Neural crest cell (in vitro differentiated cells): ENCODE measurements at places on chromosomes 12 and 14. TPM values are rescaled to one million over a fixed set of nuclear protein-coding genes. Genes with fewer than 3 reads are reported as not detected.
A peak's percentile ranks its signal among the peaks of the same experiment; 100 is the strongest.

Gene JDP2
- total RNA-seq: 2.6 and 4.7 TPM in 2 replicates

Gene FOXN4
- 1.3 and 1.7 TPM in 2 replicates for total RNA-seq

- no peak overlapping the region for H3K4me3 ChIP-seq
- DNase-seq: no peak
- peaks cover 11% of the 10 kb centered on the region for H3K4me1 ChIP-seq
- no peak overlapping the region for H3K27ac ChIP-seq
- H3K27me3 ChIP-seq: no peaks in the 10 kb centered on the region
Measured at GRCh38 chr12:47868552-47869031, 36.2 kb downstream of the VDR start.

GRCh38 chr12:43884683-43885410, 49.0 kb downstream of the TMEM117 start:
- H3K27me3 ChIP-seq: no peaks in the 10 kb centered on the region
- H3K4me3 ChIP-seq: no peak overlapping the region
- no peaks in the 10 kb centered on the region for H3K36me3 ChIP-seq
- DNase-seq: no peak
- no peak overlapping the region for H3K27ac ChIP-seq

GRCh38 chr12:117098361-117099217, 627 bp downstream of the TESC start:
- H3K27ac ChIP-seq: no peak overlapping the region
- H3K27me3 ChIP-seq: peaks cover 84% of the 10 kb centered on the region
- peaks cover 16% of the 10 kb centered on the region for H3K4me1 ChIP-seq
- peak overlapping the region; percentile 84 for H3K4me3 ChIP-seq
- peaks cover 2% of the 10 kb centered on the region for H3K36me3 ChIP-seq
- DNase-seq: no peak

- peak overlapping the region; percentile 9 for H3K27ac ChIP-seq
- H3K36me3 ChIP-seq: no peaks in the 10 kb centered on the region
- no peak overlapping the region for H3K4me3 ChIP-seq
- H3K4me1 ChIP-seq: no peaks in the 10 kb centered on the region
- H3K27me3 ChIP-seq: no peaks in the 10 kb centered on the region
Measured at GRCh38 chr12:102430661-102431060, 49.7 kb downstream of the IGF1 start.

DNA sequence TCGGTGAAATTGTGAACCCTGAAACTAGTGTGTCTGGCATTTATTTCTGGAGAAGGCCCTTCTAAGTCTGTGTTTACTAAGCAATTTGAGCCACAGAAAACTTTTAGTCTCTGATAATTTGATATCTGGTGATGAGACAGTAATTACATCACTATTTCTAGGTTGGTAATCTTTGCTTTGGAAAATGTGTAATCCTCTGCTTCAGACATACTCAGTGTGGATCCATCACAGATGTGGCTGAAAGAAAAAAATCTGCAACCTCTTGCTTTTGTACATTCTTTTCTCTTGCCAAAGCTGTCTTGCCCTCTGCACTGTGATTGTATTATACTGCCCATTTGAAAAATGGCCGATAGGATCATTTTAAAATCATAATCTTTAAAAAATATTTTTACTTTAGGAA, 78.1 kb downstream of the PELI2 start:
- no peak overlapping the region for H3K27ac ChIP-seq
- H3K36me3 ChIP-seq: no peaks in the 10 kb centered on the region
- H3K4me1 ChIP-seq: peaks cover 13% of the 10 kb centered on the region
- no peaks in the 10 kb centered on the region for H3K27me3 ChIP-seq
- no peak for DNase-seq
